Right renal pelvis (tissue), 4 donors: ENCODE measurements at places on chromosomes 3 and 15. TPM values are rescaled to one million over a fixed set of nuclear protein-coding genes. Genes with fewer than 3 reads are reported as not detected.

GRCh38 chr3:72296477-72297111, 511.6 kb upstream of the PROK2 start:
- no peak for DNase-seq

DNA sequence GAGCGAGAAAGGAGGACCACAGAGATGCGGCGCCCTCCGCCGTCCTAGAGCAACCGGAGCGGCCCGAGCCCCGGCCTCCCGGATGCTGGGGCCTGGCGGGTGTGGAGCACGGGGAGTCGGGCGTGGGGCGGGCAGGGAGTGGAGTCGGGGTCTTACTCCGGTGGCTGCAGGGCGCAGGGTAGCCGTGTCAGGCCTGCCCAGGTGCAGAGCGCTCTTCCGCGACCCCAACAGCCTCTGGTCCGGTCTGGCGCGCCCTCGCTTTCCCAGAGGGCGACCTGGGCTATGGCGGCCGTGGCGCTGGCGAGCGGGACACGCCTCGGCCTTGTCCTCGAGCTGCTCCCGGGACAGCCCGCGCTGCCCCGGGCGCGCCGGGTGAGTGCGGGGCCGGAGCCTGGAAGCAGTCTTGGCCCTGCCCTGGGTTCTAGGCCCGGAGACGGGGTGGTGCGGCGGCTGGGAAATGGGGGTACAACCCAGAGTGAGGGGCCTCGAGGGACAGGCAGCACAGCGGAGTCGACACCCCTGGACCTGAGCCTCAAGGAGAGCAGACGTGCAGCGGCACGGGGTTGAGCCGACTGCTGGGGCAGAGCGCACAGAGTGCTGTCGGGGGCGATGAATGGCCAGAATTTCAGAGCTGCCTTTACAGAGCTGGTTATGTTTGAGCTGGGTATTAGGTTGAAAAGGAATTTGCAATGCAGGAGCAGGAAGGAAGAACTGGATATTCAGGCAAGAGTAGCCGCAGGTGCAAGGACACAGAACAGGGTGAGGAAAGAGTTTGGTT, at the start of gene ZNF662:
ZNF662 (plus strand) TSS at position 73 of the 778 bp plus-strand sequence. CDS start 1,973 bp downstream, outside the sequence.
- DNase-seq = peak; percentile 18

DNA sequence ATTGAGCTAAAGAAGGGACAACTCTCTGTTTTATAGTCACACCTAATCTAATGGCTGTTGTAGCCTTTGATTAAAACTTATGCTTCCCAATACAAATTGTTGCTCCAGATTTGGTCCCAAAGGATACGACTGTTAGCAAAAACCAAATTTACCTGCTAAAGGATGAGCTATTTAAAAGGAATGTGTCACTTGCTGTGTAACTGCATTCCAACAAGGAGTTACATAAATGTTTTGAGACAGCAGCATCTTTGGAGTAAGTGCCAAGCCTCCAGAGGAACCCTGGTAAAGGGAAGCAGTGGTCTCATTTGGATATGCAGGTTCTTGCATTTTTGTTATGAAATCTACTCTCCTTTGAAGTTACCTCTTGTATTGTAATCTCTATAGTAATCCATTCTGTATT, 233.3 kb downstream of the THSD4 start:
- DNase-seq = no peak

GRCh38 chr3:51777985-51778384, 1.1 kb downstream of the IQCF6 start:
- no peak for DNase-seq

DNA sequence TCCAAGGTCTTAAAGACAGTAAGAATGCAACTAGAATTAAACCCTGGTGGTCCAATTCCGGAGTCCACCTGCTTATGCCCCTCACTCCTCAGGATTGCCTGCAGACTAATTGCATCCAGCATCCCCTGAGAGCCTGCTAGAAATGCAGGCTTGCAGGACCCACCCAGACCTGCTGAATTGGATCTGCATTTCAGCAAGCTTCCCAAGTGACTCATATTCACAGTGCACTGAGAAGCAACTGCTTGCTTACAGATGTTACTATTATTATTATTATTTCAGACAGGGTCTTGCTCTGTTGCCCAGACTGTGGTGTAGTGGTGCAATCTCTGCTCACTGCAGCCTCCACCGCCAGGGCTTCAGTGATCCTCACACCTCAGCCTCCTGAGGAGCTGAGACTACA, 83.5 kb upstream of the VGLL4 start:
- DNase-seq = no peak

- no peak for DNase-seq
These were observed 133.3 kb downstream of the CHDH start for GRCh38 chr3:53712817-53713388.

- no peak for DNase-seq
These were observed 51.6 kb upstream of the TCF12 start for GRCh38 chr15:56866803-56867202.

- no peak for DNase-seq
These were observed 106.5 kb upstream of the ACP3 start for GRCh38 chr3:132210476-132211346.

Gene GJD2
- polyA plus RNA-seq = 0.06 TPM
